ENCODE measurements at places on chromosomes 2 and 18.

GRCh38 chr18:70430501-70431173, 141.8 kb downstream of the SOCS6 start:
- ATAC-seq: no peak

GRCh38 chr2:114011713-114012112, 121.8 kb downstream of the ACTR3 start:
- no peak for ATAC-seq

DNA sequence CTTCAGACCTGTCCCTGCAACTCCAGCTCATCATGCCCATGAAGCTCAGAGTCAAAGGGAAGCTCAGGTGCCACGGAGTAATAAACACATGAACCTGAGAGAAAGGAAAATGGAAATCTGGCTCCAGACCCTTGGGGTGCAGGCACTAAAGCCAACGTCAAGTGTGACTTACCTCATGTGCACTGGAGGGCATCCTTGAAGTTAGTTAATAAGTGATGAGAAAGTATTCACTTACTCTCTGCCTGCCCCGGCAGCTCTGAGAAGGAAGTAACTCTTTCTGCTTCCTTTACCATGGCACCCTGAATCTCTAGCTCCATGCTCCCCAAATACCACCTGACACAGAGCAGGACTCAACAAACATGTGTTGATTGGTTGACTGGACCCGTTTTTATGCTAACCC, 21.4 kb upstream of the AGAP1 start:
- no peak for ATAC-seq

DNA sequence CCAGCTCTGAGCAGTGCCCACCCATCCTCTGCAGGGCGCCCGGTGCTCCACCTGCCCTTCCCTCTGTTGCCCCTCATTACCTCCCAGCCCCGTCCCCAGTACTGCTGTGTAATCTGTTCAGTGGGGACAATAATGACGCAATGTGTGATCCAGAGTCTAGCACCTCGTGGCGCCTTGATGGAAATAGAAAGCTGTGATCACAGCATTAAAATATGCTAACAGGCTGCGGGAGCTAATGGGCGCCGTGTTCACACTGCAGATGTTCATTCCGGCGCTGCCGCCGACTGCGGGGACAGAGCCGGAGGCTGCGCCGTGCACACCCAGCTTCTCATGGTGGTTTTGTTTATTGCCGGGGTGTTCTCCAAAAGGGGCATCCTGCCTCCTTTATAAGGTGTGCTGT, 235.2 kb downstream of the LDLRAD4 start:
- no peak for ATAC-seq

DNA sequence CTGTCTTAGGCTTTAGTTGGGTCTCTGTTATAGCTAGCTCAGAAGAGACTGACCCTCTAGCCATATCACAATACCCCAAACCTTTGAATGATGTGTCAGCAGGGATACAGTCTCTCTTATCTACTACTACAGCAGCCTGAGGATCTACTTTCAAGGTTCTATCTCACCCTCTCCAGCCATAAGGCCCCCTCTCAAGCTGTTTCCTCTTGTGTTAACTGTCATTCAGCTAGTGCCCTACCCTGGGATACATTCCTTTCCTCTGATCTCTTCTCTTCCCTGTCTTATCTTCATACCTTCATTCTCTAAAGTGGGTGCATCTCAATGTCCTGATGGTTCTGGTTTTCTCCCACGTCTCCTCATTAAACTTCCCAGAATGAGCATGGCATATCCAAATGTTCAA, 434.7 kb downstream of the NRXN1 start:
- ATAC-seq: no peak

- ATAC-seq: peak; percentile 36
These were observed at the start of gene SLC8A1 for GRCh38 chr2:40451918-40452605. TSS of gene SLC8A1 (minus strand) at chr2:40452090.

DNA sequence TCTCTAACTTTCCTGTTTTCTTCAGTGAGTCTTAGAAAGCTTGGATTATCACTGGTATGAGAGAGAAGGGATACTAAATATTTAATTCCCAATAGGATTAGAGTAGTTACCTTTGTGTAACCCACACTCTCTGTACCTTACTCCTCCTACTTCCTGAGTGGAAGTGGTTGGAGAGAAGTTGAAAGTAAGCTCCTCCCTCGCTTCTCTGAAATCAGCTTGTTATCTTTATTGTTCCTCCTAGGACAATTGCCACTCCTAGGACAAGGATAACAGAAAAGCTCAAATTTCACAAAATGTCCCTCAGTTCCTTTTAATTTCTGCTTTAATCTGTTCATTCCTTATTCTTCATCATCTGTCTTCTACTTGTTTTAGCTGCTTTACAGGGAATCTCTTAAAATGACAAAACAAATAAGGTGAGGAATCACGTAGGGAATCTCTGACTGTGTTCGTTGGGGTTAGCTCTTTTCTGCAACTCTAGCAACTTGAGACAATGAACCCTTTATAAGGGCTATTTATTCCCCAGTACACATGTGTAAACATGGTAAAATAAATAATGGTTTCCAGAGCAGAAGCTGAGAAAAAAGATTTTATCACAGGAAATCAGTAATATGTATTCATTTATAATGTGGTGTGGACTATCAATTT, 8.6 kb downstream of the ITPRID2 start:
- ATAC-seq: no peak

- ATAC-seq: peak; percentile 71
These were observed 41.0 kb downstream of the LPIN2 start for GRCh38 chr18:2971741-2972552.

GRCh38 chr18:49460976-49461601, 644 bp upstream of the DYM start:
- peak; percentile 22 for ATAC-seq

- no peak for ATAC-seq
These were observed 6.0 kb downstream of the GATA6 start for GRCh38 chr18:22175346-22175745.

DNA sequence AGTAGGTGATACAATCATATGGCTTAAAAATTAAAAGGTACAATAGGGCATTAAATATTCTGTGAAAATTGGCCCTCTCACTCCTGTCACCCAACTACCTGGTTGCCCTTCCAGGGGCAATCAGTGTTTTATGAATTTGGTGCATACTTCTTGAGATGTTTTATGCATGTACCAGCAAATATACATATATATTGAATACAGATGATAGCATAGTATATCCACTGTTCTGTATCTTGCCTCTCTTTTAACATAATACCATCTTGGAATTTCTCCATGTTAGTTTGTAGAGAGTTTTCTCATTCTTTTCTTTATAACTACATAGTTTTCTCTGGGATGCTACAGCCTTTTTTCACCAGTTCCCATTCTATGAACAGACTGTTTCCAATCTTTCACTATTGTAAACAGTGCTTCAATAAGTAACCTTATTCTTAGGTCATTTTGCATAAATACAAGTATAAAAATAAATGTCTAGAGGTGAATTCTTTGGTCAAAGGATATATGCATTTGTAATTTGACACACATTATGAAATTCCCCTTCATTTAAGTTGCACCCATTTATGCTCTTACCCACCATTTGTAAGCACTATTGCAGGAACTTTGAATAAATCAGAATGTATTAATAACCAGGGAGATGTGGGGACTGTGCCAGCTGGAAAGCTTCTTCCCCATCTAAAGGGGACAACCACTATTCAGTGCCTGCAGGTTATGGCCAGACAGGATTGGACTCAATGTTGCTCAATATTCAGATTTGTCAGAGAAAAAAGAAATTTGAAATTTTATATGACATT, 225.4 kb downstream of the STK39 start:
- ATAC-seq: no peak

DNA sequence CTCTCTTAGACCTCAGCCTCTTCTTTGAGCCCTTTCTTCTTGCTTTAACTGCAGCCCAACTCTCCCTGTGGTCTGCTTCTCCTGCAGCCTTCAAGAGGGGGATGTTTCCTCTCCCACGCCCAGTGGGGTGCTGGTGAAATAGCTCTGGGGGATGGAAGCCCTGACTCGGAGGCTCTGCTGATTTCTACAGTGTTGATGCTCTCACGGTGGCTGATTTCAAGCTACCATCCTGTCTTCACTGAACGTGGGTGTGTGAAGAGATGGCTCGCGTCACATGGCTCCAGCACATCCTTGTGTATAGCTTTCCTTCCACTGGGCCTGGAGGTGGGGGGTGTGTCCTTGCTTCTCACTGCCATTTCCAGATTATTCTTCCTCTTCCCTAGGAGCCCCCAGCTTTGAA, 20.0 kb downstream of the MPP4 start:
- no peak for ATAC-seq

- no peak for ATAC-seq
These were observed 32.6 kb upstream of the LPIN1 start for GRCh38 chr2:11713815-11714214.

GRCh38 chr18:24446953-24447538, 13.4 kb upstream of the HRH4 start:
- no peak for ATAC-seq

DNA sequence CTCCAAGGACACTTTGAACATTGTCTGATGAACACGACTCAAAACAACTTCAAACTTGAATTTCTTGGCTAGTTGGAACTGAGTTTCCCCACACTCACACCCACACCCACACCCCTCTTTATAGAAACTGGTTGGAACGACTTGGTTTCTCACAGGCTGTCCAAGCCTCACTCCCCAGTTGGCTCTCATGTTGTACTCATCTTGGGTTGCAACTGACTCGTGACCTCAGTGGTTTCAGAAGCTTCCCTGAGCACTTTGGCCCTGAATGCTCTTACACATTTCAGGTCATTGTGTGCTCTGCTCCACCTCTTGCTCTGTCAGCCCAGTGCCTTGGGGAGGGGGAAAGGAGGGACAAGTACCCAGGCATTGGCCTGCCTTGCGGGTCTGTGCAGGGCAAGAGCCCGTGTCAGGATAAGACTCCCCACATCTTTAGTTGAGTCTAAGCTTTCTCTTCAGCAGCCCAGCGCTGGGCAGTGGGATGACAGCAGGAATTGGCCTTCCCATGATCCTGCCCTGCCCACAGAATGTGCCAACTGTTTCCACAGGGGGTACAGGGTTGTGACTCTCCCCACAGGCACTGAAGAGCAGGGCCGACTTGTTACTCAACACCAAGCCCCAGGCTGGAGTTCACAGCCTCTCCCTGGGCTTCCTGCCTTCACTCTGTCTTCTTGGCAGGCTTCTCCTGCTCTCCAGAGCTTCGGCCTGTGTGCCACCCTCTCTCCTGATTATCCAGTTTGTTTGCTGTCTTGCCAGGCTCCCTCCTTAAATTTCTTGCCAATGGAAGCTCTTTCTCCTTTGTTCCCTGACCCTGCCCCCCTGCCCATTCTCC, 104.6 kb downstream of the RTN4 start:
- ATAC-seq: no peak

GRCh38 chr18:67682516-67682915, 166.0 kb upstream of the DSEL start:
- no peak for ATAC-seq

DNA sequence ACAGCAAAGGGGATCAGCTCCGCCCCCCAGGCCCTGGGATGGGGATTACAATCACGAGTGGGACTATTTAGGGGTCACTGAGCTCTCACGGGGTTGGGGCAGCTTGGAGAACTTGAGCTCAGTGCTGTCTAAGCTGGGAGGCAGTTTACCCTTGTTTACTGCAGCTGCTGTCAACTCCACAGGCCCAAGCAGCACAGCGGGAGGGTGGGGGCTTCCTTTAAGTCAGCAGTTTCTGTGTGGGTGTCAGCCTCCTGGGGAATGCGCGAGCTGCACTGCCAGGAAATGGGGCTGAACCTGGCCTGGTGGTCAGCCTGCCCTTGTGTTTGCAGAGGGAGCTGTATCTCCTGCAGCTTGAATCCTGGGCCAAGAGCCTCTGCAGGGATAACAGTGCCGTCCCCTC, 29.8 kb downstream of the TOGARAM2 start:
- no peak for ATAC-seq

- ATAC-seq: no peak
These were observed 115.2 kb downstream of the MARCHF4 start for GRCh38 chr2:216257089-216257488.

- ATAC-seq: no peak
These were observed 17.9 kb downstream of the SERPINB8 start for GRCh38 chr18:63987743-63988142.

- ATAC-seq: no peak
These were observed 59.5 kb upstream of the LYPD1 start for GRCh38 chr2:132729522-132729921.

DNA sequence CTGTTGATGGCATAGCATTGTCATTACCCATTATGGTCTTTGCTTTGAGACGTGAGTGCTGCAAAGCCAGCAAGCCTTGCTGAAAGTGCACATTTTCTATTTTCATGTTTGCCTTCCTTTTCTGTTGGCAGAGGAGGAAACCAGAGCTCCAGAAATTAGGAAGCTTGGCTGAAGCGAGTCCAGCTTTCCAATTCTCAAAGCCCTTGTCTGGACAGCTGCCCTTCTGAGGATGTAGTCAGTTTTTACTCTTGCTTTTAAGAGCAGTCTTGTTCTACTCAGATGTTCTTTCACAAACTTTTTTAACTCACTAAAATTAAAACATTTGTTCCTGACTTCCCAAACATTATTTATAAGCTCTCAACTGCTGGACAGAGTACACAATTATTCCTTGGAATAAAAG, 93.8 kb downstream of the ICOS start:
- no peak for ATAC-seq

DNA sequence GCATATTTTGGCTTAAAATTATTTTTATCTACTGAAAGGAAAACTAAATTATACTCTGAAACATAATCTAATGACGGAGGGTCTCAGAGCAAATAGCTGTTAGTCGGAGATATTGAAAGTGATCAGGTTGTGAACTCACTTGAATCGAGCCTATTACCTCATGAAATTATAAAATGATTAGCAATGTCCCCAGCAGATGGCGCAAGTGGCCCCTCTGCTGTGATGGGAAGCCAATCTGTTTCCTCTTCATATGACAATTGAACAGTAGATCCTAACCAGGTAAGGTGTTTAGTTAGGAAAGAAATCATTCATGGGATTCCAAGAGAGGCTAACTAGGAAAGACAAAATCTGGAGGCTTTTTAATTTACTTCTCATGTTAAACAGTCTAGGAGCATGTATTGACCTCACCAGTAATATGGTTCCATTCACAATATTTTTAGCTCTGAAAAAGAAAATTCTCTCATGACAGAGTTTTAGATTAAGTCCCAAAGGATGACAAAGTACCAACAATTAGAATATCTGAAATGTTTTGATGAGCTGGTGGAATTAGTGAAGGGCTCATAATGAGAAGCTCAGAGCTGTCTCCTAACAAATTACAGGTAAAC, 29.9 kb upstream of the MPPE1 start:
- ATAC-seq: peak; percentile 48

GRCh38 chr2:205073433-205074020, 528.3 kb downstream of the PARD3B start:
- ATAC-seq: no peak

Measured in activated CD4-positive, CD25-positive, alpha-beta regulatory T cell treated with anti-CD3 and anti-CD28 coated beads, Interleukin-2, amount 50 U/mL, for 24 hours (primary cell).